ENCODE measurements at places on chromosomes 1 and 21.

DNA sequence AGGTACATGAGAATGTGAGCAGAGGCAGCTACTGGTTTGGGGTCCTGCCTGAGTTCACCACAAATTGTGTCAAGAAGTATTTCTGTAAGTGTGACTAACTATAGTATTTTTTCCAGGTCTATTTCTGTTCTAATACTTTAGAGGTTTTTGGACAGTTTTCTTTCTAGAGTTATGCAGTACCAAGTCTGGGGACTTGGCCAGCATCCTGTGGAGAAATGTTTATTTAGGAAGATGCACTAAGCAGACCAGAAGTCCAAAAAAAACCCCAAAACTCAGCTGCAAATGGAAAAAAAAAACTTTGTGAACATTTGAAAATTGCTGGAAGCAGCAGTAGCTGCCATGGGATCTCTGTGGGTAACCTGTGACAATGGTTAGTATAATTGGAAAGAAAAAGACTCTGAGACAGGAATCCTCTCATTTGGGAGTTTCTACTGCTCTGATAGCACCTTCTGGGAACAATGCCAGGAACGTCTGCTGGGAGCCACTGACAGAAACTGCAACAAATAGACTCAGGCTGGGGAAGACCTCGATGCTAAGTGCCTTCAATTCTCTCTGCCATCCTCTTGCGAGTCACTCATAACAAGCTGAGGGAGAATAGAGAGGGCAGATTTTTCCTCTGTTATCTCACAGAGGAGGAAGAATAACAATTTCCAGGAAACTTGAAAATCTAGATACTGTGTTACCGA is 37.6 kb downstream of the OR10R2 start:
- no peak for DNase-seq

DNA sequence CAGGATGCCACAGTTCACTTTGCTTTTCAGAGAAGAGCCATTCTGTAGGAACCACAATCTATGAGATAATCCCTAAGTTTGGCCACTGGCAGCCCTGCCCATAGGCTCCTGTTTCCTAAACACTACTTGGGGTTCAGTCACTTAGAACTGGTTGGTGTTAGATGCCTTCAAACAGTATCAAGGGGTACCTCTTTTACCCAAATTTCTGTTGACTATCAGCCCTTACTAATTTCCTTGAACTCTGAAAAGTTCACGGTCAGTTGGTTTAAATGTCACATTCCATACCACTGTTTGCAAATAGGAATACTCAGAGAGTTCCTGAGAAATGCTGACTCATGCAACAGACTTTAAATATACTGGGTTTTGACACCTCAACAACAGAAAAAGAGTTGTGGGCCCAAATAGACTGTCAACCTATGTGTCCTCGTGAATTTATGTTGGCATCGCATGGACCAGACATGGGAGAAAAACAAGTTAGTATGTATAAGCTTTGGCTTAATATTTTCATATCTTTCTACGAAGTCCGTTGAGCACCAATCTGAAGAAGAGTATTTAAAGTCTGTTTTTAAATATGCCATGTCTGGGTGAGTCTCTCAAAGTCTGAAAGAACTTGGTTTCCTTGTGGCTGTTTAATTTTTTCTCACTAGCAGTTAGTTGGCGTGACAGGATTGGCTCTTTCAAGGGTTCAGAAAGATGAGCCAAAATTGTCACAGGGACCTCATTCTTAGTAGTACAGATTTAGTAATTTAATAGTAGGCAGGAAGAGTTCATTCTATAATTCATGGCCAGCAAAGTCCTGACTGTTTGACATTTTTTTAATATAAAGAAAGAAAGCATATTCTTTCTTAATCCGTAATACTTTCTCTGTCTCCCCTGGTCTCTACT is 56.5 kb upstream of the ZNF326 start:
- no peak for DNase-seq

GRCh38 chr1:184878002-184878401 is 96.3 kb downstream of the NIBAN1 start:
- no peak for DNase-seq

DNA sequence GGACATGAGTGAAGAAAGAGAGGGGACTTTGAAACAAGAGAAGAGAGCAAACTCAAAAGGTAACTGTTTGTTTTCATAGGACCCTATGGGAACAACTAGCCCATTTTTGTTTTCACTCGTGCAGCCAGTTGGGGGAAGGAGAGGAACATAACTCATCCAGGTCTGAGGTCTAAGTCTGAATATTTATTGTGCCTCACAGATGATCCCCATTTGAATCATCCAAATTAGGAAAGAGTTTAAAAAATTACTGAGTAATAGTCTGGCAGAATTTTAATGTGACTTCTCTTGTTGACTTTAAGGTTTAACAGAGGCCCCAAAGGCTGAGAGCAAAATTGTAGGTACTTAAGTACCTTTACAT is 10.4 kb upstream of the TSPAN2 start:
- no peak for DNase-seq

DNA sequence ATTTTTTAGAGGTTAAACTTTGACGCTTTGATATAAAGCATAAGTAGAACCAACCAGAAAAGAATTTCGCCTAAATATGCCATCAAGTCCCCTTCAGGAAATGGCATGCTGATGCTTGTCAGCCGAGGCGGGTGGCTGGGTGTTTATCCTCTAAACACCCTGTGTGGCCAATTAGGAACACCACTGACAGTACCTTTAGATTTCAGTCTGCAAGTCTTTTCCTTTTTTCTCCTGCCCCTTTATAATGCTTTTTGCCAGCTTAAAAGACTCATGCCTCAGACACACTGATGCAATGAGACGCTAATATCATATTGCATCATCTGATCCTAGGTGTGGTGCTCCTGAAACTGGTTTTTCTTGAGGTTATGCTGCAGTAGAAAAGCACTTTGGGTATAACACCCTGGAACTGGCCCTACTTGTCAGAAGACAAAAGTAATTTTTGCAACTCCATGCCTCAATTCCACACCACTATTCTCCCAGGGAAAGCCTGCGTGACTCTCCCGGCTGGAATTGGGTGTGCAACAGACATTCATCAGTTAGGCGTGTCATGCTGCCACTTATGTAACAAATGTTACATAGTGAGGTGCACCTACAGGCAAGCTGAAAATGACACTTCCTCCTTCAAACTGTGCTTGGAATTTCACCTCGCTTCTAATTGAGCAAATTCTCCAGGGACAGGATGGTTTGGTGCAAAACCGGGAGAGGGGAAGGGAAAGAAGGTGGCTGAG is 2.0 kb upstream of the RCC2 start:
- no peak for DNase-seq

DNA sequence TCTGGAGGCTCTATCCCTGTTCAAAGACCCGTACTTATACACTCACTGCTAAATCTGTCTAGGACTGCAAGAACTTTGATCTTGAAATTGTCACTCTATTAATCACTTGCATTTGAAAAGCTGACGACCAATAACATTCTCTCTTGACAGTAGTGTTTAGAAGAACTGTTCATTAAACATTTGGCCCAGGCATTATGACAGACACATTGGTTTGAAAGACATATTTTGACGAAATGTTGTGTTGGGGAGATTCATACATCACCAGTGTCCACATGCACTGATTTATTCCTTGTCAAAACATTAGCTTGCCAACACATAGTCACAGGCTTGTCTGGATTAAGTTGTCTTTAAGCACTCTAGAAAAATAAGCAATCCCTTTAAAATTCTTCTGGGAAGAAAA is 951.3 kb downstream of the ADGRL2 start:
- no peak for DNase-seq

DNA sequence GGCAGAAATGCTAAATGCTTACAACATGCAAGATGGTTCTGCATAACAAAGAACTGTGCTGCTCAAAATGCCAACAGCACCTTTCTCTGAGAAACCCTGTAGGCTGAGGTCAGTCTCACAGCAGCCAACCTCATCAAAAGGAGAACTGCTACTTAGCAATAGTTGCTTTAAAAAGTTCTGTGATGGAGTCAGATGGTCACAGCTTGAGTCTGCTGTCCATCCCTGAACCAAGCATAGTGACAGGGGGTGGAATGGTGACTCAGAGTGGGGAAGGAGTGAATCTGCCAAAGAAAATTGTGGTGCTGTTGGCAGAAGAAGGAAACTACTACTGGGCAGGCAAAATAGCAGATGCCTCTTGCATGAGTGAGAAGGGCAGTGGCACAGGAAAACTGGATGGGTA is 106.0 kb upstream of the FAM78B start:
- DNase-seq: no peak

DNA sequence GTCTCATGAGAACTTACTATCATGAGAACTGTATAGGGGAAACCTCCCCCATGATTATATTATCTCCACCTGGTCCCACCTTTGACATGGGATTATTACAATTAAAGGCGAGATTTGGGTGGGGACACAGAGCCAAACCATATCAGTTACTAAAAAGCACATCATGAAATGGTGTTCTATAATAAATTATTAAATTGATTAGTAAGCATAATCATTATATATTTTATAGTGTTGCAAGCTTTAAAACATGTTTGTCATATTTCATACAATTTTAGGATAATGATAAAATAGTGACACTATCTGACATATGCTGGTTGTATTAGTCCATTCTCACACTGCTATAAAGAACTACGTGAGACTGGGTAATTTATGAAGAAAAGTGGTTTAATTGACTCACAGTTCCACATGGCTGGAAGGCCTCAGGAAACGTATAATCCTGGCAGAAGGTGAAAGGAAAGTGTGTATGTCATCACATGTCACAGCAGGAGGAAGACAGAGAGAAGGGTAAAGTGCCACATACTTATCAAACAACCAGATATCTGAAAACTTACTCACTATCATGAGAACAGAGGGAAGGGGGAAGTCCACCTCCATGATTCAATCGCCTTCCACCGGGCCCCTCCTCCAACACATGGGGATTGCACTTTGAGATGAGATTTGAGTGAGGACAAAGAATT is 539.2 kb upstream of the OLFM3 start:
- DNase-seq: no peak

DNA sequence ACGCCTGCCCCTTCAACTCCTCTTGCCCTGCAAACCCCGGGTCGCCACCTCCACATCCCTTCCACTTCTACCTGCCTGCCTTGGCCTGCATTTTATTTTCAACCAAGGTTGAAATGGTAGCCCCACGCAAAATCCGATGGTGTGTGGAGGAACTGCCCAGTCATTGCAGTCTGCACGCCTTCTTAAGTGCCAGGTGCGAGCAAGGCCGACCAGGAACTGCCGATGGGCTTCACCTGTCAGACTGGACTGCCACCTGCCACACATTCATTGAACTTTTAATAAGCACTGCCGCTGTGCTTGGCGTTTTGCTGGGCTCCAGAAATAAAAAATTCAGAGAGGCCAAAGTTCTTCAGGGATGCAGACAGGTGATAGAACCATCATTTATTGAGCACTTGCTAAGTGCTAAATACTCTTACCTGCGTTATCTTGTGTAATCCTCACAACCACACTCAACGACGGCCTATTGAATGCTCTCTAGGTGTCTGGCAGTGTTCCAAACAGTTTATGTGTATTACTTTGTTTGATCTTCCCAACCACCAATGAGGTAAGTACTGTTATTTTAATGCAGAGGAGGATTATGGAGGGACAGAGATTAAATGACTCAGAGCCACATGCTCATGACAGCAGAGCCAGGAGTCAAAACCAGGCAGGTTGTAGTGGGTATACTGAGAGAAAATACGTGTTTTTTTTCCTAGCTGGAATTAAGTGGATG is 36.2 kb downstream of the CACHD1 start:
- DNase-seq: no peak

GRCh38 chr1:31373056-31373896 is at the start of gene FABP3:
Gene FABP3 (minus strand): TSS chr1:31373076. CDS start chr1:31373014, 62 bp downstream.
- DNase-seq: no peak

GRCh38 chr1:234108921-234109320 is 204.4 kb downstream of the SLC35F3 start:
- no peak for DNase-seq

DNA sequence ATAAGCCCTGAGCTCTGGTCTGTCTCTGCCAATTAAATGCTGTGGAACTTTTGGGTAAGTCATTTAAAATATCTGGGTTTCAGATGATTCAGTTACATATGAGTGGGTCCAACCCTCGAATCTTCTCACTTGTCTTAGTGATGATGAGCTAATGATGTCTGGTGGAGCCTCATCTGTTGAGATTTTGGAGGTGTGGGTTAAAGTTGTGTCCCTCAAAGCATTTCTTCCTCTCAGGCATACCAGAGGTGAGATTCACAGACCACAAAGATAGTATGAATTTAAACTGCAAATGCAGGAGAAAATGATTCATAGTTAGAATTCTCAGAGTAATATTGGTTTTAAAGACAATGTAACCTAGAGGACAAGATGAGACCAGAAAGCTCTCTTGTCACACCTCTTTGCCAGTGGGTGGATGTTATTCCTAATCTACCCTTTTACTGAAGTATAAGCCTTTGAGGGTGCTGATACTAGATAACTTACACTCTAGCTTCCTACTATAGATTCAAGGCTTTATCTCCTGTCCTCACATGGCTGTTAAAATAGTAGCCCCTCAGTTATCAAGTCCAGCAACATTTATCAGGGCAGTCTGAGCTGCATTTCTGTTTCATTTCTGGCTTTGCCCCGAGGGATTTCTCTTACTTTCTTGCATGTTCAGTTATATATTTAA is 90.7 kb downstream of the MT1HL1 start:
- DNase-seq: no peak

DNA sequence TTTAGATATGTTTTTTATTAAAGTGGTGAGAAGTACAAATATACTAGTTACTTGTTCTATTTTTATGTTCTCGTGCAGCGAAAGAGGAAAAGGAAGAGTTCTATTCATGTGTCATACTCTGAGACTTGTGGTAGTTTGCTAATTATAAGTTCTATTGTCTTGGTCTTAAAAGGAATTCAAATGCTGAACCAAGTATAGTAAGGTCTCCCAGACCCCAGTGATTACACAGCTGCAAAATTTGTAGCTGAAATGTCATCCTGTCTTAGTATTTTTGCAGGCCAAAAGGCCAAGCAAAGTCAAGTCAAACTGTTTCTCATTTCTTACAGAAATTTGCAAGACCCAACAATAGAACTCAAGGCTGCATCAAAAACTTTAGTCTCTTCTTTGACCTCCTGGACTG is 268.7 kb downstream of the CHRM3 start:
- DNase-seq: no peak

- no peak for DNase-seq
Observed at GRCh38 chr1:41890825-41891198, 27.9 kb downstream of the HIVEP3 start.

- DNase-seq: no peak
Observed at GRCh38 chr1:7644961-7645750, 125.9 kb upstream of the VAMP3 start.

GRCh38 chr1:6106321-6106731 is 60.6 kb downstream of the KCNAB2 start:
- DNase-seq: no peak
